ENCODE measurements at places on chromosomes 12 and 14.

GRCh38 chr12:8099235-8099634, 17.2 kb downstream of the NECAP1 start:
- DNase-seq, result no peak

GRCh38 chr12:12511895-12512711, 50.6 kb downstream of the DUSP16 start:
- no peak for DNase-seq

DNA sequence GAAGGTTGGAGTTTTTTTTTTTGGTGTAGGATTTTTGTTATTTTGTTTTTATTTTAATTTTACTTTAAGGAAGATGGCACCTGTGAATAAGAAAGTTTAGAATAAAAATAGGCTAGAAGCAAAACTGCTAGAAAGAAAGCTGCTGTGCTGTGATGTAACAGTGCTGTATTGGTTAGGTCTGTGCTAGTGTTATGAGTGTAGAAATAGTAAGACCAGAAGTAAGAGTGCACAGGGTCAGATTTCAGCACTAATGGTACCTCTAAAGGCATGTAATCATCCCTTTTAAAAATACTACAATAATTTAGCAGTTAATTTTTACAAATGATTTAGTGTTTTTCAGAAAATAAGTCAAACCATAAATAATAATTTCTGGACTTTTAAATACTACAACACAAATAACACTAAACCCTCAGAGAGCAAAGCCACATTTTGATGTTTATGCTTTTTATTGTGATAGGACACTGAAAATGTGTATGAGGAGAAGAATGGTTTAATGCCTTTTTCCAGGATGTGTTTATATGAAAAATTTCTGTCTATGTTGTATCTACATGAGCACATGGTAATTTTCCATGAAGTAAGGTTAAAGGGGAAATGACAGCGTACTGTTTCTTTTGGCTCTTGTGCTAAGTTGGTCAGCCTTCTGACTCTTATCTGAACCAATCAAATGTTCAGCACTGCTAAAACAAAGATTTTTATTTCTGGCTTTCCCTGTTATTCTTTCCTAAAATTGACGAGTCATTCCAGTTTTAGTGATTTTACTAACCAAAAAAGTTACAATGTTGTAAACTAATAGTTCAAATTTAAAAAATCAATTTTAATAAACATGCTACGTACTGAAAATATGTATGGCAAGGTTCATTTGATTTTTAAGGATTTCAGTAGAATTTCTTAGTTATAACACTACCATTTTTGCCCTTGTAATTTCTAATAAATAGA, 96.1 kb downstream of the PPHLN1 start:
- DNase-seq, result no peak

DNA sequence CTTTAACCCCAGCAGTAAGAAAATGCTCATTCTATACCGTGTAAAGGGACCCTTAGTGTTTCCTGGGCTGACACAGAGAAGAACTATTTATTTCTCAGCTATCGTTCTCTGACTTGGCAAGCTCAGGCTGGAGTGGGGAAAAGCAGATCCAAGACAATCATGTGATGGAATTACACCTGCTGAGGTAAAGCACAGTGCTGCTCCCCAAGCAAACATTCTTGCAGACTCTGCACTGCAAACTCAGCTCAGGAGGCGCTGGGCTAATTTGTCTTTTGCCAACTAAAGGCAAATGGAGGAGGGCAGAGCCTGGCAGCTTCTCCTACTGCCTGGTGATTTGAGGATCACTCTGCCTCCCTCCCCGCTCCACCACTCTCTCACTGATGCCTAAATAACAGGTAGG, 57.8 kb upstream of the FUT8 start:
- no peak for DNase-seq

DNA sequence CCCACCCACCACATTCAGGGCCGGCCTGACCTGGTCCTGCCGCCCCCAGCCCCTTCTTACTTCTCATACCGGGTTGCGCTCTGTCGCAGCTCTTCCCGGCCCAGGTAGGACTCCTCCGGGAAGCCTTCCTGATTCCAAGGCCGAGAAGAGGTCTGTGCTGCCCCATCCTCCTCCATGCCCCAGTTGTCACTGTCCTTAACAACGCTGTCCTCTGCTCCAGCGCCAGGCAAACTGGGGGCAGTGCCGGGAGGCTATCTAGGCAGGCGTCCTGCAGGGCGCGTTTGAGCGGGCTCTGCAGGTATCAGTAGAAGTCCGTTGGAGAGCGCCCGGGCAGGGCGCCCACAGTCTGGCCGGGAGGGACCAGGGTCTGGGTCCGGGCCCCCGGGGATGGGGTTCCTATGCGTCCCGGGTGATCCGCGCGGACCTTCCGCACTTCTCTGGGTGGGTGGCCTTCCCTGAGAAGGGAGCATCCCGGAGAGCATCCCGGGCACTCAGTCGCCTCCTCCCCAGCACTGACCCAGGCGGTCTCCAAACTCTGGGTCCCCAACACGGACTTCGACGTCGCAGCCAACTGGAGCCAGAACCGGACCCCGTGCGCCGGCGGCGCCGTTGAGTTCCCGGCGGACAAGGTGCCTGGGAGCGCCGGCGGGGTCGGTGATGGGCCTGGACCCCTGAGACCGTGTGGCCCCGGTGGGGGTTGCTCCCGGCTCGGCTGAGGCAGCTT, 900 bp downstream of the AMN start:
- DNase-seq, result no peak

DNA sequence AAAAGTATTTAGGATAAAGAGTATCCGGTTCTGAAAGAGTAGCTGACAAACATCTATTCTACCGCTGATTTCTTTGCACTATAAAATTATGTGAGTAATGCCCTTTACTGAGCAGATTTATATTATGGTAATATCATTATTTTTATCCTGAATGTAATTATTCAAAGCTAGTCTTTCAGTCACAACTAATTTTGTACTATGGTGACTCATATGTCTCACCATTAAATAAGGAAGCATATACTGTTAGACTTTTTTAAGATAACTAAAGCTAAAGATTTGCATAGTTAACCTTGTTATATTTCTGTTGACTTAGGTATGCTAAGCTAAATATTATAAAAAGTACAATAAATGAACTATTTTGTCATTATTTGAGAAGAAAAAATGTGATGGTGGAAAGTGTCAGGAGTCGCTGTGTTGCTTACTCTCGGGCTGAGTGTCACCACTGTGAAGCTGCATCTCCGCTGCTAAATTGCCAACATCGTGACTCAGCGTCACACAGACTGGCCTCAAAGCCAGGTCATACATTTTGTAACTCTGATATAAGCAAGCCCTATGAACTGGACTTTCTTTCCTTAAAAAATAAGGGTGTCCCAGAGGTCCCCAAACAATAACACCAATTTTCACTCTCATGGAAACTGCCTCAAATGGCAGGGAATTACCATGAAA, 69.1 kb upstream of the SSTR1 start:
- DNase-seq, result no peak

DNA sequence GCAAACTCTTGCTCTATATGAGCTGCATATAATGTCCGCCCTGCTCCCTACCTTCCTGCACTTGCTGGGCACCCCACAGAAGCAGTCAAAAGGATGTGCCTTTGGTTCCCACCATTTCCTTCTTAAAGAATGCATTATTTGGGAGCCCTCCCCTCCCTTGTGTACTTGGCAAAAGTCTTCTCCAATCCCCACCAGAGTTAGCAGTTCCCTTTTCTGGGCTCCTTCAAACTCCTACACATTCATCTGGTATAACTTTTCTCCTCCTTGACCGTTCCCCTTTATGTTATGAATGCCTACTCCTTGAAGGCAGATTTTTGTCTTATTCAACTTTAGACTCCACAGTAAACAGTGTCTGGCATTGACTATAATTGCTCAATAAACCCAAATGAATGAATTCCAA, 27.8 kb downstream of the AREL1 start:
- no peak for DNase-seq

- DNase-seq, result no peak
These were observed 8.9 kb downstream of the RSRC2 start for GRCh38 chr12:122517877-122518276.

DNA sequence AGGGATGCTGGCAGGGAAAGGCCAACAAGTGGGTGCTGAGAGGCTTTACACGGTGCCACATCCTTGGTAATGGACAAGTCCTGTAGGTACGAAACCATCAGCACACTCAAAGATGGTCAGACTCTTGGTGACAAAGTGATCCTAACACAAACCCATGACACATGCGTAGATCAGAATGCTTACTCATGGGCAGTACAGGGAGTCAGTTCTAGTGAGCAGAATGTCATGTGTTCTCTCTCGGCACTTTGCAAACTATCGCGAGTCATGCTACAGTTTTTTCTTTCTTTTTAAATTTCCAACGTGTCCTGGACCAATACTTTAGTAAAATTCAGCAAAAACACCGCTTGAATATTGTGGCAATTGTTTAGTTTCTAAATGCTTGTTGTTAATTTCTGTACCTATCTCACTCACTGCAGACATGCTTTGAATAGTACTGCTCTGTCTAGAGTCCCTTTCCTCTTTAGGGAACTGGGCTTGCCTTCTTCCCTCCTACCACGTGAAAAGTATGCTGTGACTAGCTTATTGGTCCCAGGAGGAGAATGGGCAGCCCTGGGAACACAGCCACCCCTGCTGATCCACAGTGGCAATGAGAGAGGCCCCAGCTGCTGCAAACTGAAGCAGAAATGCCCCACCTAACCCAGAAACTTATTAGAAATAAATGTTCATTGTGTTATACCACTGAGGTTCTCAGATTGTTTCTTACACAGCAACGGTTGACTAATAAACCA, 62.4 kb downstream of the UBR7 start:
- DNase-seq, result no peak

DNA sequence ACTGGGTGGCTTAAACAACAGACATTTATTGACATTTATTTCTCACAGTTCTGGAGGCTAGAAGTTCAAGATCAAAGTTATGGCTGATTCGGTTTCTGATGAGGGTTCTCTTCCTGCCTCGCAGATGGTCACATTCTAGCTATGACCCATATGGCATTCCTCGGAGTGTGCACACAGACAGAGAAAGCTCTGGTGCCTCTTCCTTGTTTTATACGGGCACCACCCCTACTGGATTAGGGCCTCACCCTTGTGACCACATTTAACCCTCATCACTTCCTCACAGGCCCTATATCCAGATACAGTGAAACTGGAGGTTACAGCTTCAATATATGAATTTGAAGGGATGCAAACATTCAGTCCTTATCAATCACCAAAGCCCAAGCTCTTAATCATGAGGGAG, 77.0 kb upstream of the OVCH1 start:
- DNase-seq, result no peak

GRCh38 chr14:105118646-105119407, 49.7 kb downstream of the JAG2 start:
- no peak for DNase-seq

GRCh38 chr12:56628671-56629458, 1.3 kb downstream of the BAZ2A start:
- DNase-seq, result no peak

- no peak for DNase-seq
These were observed 27.7 kb upstream of the CMA1 start for GRCh38 chr14:24535737-24536136.

GRCh38 chr14:75238756-75239455, 39.7 kb upstream of the FOS start:
- no peak for DNase-seq

GRCh38 chr14:28666961-28667360, 99.6 kb upstream of the FOXG1 start:
- DNase-seq, result no peak

GRCh38 chr12:29374913-29375312, 6.1 kb downstream of the ERGIC2 start:
- DNase-seq, result no peak

- no peak for DNase-seq
These were observed 13.2 kb downstream of the DTX1 start for GRCh38 chr12:113069751-113070116.

- DNase-seq, result no peak
These were observed 12.1 kb downstream of the ZFHX2 start for GRCh38 chr14:23539248-23540140.

DNA sequence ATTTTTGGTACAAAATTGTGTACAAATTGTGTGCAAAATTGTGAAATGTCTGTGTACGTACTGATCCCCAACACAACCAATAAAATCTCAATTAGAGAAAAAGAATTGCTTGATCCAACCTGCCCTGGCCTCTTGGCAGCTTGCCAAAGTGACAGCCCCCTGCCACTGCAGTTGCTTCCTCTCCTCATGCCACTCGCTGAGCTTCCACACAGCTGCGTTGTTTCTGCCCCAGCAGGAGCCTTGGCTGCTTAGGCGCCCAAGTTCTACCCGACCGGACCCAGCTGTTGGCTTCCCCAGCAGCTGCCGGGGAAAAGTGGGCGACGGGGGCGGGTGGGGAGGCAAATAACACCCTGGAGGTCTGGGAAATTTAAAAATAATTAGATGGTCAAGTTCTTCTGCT, 171.8 kb upstream of the ATF7IP start:
- no peak for DNase-seq

DNA sequence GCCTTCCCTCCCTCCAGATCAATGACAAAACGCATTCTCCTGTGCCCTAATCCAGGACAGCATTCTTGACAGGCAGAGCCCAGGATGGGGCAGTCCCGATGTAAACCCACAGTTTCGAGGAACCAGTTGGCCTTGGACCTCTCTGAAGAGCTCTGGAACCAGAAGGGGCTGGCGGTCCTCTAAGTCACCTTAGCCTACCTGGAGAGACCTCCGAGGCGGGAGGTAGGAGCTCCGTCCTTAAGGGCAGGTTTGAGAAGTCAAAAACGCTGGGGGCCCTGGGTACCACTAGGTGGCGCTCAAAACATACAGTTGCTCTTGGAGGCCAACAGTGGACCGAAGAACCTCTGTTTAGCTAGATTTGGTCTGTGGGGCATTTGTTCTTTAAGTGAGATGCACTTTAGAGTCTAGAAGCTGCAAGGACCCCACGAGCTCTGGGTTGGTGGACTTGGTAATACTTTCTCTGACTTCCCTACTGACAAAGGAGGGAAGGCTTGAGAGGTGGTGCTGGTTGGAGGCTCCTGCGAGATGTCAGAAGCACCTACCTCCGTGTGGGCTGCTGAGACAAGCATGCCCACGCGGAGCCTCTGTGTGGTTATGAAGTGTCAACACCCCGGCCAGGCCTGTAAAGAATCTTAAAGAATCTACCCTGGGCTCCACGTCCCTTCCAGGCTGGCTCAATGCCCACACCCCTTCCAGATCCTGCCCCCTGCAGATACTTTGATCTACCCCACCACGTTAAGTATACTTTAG, 74.8 kb upstream of the CHST11 start:
- DNase-seq, result peak; percentile 61

DNA sequence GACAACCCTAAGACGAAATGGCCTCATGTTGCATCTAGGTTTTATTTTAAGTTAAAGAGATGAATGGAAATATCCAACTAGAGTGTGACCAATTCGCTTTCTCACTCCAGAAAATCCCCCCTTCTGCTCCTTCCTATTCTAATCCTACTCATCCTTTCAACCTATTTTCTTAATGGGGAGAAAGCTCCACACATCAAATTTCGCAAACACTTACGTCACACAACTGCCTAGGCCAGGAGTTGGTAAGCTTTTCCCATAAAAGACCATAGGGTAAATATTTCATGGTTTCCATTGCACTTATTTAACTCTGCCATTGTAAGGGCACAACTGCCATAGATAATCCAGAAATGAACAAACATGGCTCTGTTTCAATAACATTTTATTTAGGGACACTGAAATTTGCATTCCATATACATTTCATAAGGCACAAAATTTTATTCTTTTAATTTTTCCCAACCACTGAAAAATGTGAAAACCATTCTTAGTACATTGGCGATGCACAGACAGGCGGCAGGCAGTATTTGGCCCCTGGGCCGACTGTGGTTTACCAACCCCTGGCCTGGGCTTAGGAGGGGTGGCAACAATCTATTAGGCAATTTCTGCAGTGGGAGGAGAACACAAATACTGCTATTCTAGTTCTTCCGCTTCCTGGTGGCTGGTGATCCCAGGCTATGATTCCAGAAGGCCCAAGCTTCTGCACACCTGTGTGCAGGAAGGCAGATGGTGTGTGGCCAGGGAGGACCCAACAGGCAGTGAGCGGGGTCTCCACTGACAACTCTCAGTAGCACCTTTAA, 67.2 kb upstream of the FOXN3 start:
- no peak for DNase-seq
